ENCODE measurements at places on chromosomes 13 and 19.

GRCh38 chr13:101706651-101707050 is 254.2 kb downstream of the ITGBL1 start:
- peak; percentile 85 for DNase-seq

GRCh38 chr13:99331881-99332293 is 24.7 kb upstream of the GPR183 start:
- no peak for DNase-seq

GRCh38 chr13:41639237-41639904 is 182.0 kb downstream of the RGCC start:
- no peak for DNase-seq

DNA sequence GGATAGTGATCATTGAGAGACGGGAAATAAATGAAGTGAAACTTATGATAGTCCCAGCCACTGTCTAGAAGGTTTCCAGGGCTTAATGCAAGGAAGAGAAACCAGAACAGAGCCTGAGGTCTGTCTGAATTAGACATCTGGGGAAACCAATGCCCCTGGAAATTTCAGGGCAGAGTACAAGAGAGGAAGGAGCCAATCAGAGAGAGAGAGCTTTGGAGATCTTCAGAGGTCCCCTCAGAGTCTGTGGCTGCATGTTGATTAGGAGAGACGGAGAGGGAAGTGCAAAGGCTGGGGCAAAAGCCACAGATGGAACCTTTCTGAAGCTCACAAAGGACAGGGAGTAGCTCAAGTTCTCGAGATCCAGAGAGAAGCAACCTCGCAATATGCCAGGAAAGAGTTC is 378.0 kb downstream of the DNAJC15 start:
- no peak for DNase-seq

DNA sequence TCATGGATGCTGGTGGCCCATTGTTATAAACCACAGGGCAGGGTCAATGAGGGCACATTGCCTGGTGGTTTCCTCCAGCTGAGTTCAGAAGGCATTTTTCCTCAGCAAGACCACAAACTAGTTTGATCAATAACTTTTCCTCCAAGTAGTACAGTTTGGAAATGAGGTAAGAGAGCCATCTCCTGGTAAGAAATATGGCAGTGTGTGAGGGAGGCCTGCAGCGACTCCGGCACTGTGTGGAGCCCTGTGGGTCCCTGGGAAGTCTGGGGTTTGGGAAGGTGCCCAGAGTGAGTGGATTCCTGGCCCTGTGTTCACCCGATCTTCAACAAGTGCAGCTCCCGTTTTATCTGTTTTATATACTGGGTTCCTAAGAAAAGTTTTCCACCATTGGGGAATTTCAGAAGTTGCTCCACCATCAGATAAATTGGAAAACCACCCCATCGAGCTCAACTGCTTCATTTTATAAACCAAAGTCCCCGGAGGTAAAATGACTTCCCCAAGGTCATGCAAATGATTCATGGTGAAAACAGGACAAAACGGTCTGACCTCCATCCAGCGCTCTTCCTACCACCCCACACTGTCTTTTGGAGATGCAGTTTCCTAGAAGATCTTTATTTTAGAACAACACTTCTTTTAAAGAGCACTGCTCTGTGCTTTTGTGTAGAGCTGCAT is 148.4 kb downstream of the KATNAL1 start:
- peak; percentile 88 for DNase-seq

DNA sequence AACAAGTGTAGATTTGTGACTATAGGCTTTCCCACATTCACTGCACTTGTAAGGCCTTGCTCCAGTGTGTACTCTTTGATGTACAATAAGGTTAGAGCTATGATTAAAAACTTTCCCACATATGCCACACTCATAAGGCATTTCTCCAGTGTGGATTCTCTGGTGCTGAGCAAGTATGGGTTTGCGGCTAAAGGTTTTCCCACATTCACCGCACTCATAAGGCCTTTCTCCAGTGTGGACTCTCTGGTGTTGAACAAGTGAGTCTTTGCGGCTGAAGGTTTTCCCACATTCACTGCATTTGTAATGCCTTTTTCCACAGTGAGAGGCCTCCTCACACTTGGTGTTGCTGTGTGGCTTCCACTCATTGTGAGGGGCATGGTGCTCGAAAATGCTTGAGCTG is 3.7 kb downstream of the ZNF772 start:
- peak; percentile 6 for DNase-seq

- peak; percentile 67 for DNase-seq
Measured at GRCh38 chr19:13633109-13633508, 126.8 kb upstream of the CACNA1A start.

DNA sequence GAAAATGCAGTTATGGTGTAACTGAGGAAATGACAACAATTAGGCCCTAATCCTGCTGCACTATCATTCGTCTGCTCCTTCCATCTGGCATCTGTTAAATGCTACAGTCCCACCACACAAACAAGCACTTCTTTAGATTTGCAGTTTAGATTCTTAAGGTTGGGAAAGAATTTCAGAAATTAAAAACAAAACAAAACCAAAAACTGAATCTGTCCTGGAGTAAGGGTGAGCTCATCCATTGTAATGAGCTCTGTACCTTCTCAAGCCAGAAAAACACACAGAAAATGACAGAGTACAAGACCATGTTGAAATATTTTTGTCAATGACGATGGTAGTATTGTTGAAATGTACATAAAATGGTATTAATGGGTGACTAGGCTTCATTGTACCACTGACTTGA is 28.3 kb downstream of the SMAD9 start:
- peak; percentile 31 for DNase-seq

- DNase-seq = no peak
Measured at GRCh38 chr13:42728507-42729180, 52.7 kb upstream of the FAM216B start.

- DNase-seq = no peak
Measured at GRCh38 chr13:26011996-26012821, 39.6 kb downstream of the SHISA2 start.

- DNase-seq = peak; percentile 60
Measured at GRCh38 chr19:3175781-3176714, 2.5 kb upstream of the S1PR4 start.

- DNase-seq = no peak
Measured at GRCh38 chr19:18368504-18369222, 17.3 kb upstream of the GDF15 start.

DNA sequence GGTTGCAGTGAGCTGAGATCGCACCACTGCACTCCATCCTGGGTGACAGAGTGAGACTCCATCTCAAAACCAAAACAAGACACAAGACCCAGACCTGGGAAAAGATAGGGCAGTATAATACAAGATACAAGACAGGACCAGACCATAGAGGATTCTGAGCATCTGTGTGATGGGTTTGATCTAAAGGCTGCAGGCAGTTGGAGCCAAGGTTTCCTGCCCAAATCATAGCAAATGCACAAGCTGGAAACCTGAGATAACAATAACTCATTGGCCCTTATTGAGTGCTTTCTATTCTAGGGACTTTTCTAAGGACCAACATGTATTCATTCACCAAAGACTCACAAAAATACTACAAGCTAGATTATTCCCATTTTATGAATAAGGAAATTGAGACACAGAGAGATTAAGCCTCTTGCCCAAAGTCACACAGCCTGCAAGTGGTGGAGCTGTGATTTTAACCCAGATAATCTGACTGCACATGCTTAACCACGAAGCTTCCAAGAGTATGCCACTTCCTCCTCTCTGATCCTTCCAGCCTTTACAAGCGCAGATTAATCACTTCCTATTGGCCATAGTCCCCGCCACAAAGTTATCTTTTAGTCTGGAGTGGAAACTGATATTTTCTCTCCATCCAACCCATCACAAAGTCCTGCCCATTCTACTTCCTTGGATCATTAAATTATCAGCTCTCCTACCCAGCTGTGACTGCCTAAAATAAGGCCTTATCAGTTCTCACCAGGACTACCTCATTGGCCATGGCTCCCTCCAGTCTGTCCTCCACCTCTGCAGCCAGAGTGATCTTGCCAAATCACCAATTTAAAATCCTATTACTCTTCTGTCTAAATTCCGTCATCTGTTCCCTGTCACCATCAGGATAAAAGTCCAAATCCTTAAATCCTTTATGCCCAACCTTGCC is 147.2 kb downstream of the FLT1 start:
- DNase-seq = no peak

- no peak for DNase-seq
Measured at GRCh38 chr13:26048741-26049140, 3.1 kb downstream of the SHISA2 start.

GRCh38 chr19:8361921-8362793 is 1.8 kb upstream of the ANGPTL4 start:
- peak; percentile 98 for DNase-seq

- DNase-seq = no peak
Measured at GRCh38 chr13:82614086-82614485, 1268.2 kb downstream of the SLITRK1 start.

- no peak for DNase-seq
Measured at GRCh38 chr13:44906230-44906629, 83.0 kb downstream of the NUFIP1 start.

- no peak for DNase-seq
Measured at GRCh38 chr19:45069056-45069455, 7.2 kb downstream of the ZNF296 start.

GRCh38 chr13:23718996-23719395 is 148.8 kb downstream of the TNFRSF19 start:
- DNase-seq = no peak

DNA sequence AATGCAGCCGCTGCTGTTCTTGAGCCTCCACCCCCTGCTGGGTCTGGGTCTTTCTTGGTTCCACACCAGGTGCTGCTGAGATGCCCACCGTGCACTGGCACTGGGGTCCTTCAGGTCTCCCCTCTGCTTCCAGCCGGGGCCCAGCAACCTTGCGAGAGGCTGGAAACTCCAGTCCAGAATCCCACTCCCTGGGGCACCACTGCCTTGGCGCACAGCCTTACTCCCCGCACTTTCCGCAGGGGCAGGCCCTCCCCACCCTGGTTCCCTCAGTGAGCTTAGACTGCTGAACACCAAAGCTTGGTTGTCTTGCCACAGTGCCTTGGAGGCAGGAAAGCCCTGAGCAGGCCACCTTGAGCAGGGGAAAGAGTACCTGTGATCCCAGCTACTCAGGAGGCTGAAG is 60.0 kb downstream of the ANKRD10 start:
- DNase-seq = no peak

DNA sequence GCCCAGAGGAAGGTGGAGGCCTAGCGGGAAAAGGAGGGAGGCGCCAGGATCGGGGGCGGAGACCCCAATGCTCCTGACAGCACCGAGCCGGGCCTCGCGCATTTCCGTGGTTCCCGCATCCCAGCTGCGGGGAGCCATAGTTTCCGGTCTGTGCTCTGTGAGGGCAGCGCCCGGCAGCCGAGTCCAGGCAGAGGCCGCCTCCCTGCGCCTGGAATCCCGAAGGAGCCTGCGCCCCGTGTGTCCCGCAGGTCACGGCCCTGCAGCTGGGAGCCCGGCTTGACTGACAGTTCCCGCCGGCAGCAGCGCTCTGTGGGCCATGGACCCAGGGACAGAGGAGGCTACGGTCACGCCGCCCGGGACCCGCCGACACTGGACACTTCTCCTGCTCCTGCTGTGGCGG is 74.6 kb upstream of the C13orf46 start:
- no peak for DNase-seq

GRCh38 chr19:51098365-51099046 is 9.7 kb downstream of the CTU1 start:
- peak; percentile 17 for DNase-seq

GRCh38 chr13:113535381-113535781 is 44.9 kb upstream of the DCUN1D2 start:
- no peak for DNase-seq

GRCh38 chr19:49593233-49594113 is 2.5 kb downstream of the PRR12 start:
- peak; percentile 93 for DNase-seq

DNA sequence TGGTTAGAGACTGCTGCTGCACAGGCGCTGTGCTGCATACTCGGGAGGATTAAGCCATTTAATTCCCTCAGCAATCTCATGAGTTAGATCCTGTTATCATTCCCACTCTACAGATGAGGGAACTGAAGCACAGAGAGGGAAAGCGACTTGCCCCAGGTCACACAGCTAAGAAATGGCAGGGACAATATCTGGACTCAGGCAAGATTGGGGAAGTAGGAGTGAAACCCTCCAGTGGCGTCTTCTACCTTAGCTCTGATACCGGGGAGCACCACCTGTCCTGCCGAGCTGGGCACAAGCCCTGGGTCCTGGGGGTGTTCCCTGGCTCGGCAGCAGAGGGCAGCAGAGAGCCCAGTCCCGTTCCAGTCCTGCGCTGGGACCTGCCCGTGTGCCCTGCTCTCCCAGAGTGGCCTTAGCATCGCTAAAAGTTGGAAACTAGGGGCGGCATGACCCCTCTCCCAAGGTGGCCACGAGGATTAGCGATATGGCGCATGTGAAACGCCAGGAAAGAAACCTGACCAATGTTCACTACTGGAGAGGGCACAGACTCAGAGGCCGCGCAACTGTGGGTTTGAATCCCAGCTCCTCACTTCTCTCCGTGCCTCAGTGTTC is 20.5 kb downstream of the CYTH2 start:
- peak; percentile 61 for DNase-seq

DNA sequence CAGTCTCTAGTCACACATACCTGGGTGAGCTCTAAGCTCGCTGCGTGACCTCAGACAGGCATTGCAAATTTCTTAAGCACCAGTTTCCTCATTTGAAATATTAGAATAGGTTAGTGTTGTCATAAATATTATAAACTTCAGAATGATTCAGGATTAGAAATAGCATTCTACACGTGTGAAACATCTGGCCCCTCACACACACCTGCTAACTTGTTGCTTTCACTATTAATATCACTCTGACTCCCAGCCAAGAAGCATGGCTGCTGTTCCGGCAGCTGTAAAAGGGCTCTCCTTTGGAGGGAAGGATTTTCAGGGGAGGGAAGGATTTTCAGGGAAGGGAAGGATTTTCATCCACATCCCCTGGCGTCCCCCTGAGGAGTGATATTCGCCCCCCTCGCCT is 161.3 kb upstream of the GPR12 start:
- DNase-seq = no peak

DNA sequence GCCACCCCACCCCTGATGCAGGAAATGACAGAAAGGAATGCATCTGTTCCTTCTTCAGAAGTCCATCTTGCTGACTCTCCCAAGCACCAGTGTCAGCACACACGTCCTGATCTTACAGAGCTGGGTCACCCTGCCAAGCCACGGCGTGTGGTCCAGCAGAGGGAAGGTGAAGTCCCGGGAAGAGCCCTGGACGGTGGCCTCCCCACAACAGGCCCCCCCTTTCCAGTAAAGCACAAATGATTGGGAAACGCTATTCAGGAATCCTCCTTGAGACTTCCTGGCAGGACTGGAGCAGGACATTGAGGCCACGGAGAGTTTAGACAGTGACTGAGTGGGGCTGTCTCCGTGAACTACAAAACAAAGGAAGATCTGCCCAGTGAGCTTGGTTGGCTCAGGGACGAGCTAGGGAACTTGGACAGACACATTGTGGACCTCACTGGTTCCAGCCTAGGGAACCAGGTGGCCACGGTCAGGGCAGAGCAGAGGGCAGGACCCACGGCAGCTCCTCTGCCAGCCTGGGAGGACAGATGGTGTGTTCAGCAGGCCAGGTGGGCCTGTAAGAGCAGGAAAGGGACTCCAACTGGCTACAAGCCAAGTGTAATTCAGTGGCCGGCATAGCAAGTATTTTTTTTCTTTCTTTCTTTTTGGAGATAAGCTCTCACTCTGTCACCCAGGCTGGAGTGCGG is 41.7 kb downstream of the ELL start:
- peak; percentile 44 for DNase-seq

- DNase-seq = no peak
Measured at GRCh38 chr19:5655412-5655811, 24.9 kb downstream of the MICOS13 start.

- DNase-seq = no peak
Measured at GRCh38 chr13:72585254-72585653, 142.2 kb downstream of the MZT1 start.

Measured in fibroblast of skin of scalp (primary cell).